ENCODE measurements at places on chromosomes 2 and 18. TPM values are rescaled to one million over a fixed set of nuclear protein-coding genes. Genes with fewer than 3 reads are reported as not detected.
A peak's percentile ranks its signal among the peaks of the same experiment; 100 is the strongest.

The LRRTM1 gene
- total RNA-seq, result 0.37 TPM

The KCNF1 gene
- 3.0 TPM for total RNA-seq

The TM4SF20 gene
- total RNA-seq, result not detected

The MAP4K4 gene
- 45.6 TPM for total RNA-seq

The SCYGR4 gene
- total RNA-seq, result not detected

The POTEC gene
- not detected for total RNA-seq

DNA sequence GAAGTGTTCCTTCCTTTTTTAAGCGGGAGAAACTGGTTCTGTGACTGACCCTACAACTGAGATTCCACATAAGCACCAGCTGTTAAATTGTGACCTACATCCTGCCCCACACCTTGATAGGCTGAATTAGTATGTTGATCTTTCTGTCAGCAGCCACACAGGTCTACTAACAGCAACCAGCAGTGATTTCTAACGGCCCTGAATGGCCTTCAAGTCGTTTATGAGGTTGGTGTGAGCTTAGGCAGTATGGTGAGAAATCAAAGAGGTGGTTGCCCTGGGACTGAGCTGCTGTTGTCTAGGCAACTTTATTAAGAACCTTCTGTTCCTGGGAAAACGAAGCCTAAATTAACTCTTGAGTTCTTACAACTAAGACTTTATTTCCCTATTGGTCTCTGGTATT lies 197.2 kb upstream of the FSHR start:
- DNase-seq, result peak; percentile 8

- peak; percentile 48 for DNase-seq
Observed at GRCh38 chr2:240571314-240571973, 3.2 kb downstream of the RNPEPL1 start.

GRCh38 chr2:121895723-121896571 lies 140.5 kb downstream of the TSN start:
- DNase-seq, result no peak

DNA sequence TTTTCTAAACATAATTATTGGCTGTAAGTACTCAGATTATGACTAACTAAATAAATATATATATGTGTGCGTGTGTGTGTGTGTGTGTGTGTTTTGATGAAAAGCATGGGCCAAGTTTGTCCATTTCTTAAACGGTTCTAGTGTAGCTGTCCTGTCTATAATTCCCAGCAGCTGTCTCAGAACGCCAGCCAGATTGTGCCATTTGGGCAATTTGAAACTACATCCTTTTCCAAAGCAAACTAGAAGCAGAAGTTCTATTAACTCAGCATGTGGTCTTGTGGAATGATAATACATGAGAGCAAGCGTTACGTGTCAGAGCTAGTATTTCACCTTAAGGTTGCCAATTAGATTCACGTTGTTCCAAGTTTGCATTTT lies 1.7 kb downstream of the ARHGAP28 start:
- no peak for DNase-seq

GRCh38 chr2:60926741-60927552 lies 45.6 kb downstream of the REL start:
- DNase-seq, result no peak

- DNase-seq, result no peak
Observed at GRCh38 chr2:120667981-120668380, 67.7 kb upstream of the GLI2 start.

DNA sequence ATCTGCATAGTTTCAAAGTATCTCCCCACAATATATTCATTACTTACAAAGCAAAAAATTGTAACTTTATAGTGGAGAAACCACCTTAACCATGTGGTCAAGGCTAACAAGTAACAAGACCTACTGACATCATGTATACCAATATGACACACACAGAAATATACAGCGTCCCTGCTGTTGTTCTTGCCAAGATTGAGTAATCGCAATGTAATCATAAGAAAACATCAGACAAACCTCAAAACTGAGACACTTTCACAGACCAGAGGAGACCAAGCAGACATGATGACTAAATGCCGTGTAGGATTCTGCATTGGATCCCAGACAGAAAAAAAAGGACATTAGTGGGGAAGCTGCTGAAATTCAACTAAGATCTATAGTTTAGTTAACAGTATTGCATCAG lies 123.0 kb downstream of the ACAA2 start:
- DNase-seq, result no peak

DNA sequence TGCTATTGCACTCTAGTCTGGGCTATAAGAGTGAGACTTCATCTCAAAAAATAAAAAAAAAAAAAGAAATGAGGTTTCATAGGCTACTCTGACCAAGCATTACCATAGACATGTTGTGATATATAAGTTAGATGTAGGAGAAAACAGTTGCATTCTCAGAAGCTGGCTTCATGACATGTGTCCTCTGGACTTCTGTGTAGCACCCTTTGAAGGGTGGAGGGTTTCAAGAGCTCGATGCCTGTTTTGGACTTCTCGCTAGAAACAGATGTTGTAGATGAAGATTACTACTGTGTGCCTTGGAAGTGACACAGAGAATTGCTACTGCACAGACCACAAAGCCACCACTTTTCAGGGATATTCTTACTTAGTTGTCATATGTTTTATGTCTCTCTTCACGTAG lies 91.0 kb downstream of the TMEM247 start:
- DNase-seq, result no peak

DNA sequence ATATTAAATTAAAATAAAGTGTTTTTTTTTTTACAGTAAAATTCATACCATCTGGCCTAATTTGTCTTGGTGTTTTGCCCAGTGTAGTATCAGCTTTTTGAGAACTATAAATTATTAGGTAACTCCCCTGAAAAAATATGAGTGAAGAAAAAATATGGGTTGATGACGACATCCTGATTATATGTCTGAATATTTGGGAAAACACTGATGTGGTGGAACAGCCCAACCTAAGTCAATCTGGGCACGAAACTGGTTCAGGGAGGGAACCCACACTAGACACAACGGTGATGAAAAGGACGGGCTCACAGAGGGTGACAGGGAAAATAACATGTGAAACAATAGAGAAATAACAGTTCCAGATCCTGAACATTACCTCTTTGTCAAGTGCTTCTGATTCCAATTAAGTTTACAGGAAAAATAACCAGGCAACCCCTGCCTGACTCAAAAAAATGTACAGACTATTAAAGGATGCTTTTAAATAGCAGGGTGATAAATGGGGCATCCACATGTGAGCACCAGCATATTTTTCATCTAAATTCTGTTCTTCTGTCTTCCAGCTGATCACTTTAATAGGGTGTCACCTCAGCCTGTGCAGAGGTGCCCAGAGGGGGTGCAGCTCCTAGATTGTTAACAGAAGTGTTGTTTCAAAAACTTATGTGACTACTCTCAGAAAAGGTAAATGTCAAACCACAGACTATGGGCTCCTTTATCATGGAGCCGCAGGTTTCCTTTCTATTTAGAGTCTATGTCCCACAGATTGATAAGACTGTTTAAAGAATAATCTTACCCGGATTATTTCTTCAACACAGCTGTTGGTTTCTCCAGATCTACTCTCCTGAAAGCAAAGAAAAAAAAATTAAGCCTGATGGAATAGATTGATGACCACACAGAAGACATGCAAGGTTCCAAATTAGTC lies 305.4 kb downstream of the AFF3 start:
- DNase-seq, result no peak

DNA sequence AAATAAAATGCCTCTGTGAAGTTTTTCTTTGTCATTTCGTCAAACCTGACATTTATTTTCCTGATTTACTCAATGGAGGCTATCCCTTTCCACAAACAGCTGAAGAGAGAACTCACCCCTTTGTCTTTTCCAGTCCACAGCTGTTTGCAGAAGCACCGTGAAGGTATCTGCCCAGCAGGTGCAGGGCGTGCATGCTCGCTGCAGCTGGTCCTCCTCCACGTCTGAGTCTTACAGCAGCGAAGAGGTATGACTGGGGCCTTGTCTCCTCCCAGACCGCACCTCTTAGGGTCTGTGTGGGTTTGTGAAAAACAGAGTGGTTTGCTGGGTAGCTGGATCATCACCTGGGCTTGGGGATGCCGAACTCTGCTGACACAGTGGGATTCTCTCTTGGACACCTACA lies 9.7 kb downstream of the SPP2 start:
- no peak for DNase-seq

DNA sequence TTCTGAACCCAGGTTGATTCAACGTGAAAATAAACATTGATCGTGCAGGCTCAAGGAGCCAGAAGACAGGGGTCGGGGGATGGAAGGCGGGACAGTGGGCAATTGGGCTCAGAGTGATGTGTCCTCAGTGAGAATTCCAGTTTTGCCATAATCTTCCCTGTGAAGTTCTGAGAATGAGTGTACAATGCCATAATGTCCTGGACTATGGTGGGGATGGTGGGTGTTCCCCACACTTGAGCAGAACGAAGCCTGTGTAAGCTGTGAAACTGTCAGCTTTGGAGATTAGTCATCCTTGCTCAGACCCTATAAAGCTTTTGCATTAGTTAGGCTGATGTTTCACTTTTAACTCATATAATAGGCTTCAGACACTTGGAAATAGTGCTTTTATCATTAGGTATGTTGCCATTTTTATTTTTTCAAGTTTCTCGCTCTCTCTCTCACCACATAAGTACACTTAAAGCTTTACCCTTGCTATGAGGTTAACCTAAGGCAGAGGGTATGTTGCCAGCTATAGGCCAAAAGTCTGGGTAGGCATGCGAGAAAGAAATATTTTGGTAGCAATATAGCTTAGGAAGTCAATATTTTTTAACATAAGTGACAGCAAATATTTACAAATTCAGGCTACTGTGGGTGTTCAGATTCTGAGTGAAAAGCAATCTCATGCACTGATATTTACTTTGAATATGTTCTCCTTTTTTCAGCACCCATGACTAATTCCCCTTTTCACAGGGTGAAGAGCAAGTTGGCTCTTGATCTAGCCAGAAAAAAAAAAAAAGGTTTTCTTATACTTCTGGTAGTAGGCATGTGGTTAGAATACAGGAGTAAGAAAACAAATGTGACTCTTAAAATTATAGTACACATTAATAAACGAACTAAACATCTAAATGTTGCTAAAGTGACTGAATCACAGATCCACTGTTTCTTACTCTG lies 47.2 kb downstream of the CDC42EP3 start:
- DNase-seq, result no peak

- no peak for DNase-seq
Observed at GRCh38 chr18:64419156-64419555, 270.3 kb upstream of the LINC00305 start.

DNA sequence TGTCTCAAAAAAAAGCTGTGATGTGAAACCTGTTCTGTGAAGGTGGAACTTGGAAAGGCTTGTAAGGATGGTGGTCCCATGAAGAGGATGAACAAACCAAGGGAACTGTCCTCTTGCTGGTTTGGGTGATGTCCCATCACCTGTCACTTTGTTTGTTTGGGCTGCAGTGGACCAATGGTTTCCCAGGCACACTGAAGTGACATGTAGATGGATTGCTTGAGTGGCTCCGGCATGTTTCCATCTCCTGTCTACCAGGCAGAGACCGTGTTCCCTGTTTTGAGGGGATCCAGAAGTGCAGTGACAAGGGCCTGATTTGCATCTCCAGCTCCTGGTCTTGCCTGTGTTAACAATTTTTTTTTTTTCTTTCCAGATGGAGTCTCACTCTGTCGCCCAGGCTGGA lies 8.9 kb downstream of the NEDD4L start:
- DNase-seq, result no peak

- no peak for DNase-seq
Observed at GRCh38 chr18:62209046-62209445, 22.0 kb downstream of the RELCH start.

DNA sequence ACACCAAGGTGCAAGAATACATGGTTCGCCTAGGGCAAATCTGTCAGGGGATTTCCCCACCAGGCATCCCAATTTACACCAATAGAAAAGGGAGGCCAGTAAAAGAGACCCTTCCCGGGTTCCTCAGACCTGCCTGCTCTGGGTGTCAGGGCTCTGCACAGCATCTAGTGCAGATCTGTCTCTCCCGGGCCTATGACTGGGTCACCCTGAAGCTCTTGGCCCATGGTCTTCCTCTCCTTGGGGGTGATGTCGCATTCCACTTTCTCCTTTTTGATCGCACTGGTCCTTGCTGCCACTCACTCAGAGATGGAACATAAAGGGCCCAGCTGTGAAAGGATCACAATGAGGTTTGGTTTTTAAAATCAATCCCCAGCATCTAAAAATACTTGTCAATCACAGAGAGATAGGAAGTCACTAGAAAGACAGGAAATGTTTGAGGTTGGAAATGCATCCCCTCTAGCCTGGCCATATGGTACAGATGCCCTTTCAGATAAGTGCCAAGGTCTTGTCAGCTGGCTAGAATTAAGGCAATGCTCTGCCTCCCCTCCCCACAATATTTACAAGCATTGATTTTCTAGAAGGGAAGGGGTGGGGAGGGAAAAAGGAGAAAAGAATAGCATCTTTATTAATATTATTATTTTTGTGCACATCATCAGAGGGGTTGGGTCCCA lies 34.9 kb upstream of the AFTPH start:
- no peak for DNase-seq

DNA sequence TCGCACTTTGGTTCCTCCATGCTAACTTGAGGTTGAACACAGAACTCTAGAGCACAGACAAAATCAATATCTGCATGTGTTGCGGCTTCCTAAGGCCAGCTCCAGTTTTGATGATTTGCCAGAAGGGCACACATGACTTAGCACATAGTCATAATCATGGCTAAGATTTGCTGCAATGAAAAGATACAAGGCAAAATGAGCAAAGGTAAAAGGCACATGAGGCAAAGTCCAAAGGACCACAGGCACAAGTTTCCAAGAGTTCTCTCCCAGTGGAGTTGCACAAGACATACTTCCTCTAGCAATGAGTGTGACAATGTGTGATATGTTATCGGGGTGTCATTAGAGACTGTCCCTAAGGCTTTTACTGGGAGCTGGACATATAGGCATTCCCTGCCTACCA lies 24.2 kb upstream of the CXXC1 start:
- DNase-seq, result no peak

GRCh38 chr2:31886700-31887099 lies 124.1 kb downstream of the MEMO1 start:
- peak; percentile 34 for DNase-seq

- no peak for DNase-seq
Observed at GRCh38 chr2:227454323-227454860, 17.6 kb upstream of the AGFG1 start.

DNA sequence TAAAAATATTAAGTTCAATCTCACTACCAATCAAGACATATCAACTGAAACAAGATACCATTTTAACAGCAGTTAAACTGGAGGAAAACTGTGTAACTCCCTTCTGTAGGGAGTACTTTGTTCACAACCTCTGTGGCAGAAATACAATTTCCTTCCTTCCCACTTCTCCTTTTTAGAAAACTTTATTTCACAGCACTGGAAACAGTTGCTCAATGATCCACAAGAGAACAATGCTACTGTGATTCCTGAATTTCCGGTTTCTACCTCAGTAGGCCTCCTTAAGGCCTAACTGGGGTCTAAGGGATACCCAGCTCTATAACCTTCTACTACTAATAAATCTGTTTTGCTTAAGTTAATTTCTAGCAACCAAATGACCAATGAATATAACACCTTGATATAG lies 14.1 kb downstream of the TLK1 start:
- no peak for DNase-seq
